Motor neuron (in vitro differentiated cells): ENCODE measurements at places on chromosomes 7 and 10. TPM values are rescaled to one million over a fixed set of nuclear protein-coding genes. Genes with fewer than 3 reads are reported as not detected.
A peak's percentile ranks its signal among the peaks of the same experiment; 100 is the strongest.

DNA sequence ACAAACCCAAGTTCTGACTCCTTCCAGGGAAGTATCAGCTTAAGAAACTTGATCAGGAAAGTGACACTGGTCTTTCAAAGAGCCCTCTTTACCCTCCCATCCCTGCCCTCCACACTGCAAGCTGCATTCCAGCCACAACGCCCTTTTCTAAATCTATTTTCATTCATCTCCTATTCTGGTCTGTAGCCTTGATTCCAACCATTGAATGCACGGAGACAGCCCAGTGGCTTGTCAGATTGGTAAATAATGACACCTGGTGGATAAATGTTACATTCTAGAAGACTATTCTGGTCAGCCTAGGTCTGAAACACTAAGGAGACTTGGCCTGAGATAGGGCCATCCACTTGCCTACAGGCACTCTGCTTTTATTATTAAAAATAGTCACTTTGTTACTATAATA is 20.9 kb downstream of the MORN4 start:
- peak; percentile 56 for ATAC-seq

- no peak for ATAC-seq
Observed at GRCh38 chr7:3607847-3608246, 306.8 kb downstream of the SDK1 start.

The PDZD7 gene
- total RNA-seq, result 0.27 and 1.9 TPM in 2 replicates

DNA sequence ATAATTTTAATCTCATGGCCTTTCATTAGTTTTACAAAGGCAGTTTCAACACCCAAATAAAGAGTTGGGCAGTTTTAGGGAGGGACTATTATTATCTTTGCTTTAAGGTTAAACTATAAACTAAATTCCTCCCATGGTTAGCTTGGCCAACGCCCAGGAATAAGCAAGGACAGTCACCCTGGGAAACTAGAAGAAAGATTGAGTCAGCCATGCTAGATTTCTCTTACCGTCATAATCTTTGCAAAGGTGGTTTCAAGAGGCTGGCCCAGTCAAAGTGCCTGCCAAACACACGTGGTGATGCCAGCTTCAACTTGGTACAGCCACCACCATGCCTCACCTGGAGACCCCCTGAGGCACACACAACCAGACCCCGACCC is 317.4 kb upstream of the SP8 start:
- ATAC-seq, result no peak

- ATAC-seq, result no peak
Observed at GRCh38 chr10:99531026-99531695, 1.6 kb upstream of the NKX2-3 start.

DNA sequence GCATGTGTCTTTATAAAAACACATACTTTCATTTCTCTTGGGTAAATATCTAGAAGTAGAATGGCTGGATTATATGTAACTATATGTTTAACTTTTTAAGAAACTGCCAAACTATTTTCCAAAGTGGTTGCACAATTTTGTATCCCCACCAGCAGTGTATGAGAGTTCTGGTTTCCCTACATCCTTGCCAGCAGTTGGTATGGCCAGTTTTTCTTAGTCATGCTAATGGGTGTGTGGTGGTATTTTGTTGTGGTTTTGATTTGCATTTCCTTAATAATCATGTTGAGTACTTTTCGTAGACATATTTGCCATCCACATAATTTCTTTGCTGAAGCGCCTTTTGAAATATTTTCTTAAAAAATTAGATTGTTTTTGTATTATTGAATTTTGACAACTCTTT is 60.3 kb downstream of the NEUROG3 start:
- no peak for ATAC-seq

DNA sequence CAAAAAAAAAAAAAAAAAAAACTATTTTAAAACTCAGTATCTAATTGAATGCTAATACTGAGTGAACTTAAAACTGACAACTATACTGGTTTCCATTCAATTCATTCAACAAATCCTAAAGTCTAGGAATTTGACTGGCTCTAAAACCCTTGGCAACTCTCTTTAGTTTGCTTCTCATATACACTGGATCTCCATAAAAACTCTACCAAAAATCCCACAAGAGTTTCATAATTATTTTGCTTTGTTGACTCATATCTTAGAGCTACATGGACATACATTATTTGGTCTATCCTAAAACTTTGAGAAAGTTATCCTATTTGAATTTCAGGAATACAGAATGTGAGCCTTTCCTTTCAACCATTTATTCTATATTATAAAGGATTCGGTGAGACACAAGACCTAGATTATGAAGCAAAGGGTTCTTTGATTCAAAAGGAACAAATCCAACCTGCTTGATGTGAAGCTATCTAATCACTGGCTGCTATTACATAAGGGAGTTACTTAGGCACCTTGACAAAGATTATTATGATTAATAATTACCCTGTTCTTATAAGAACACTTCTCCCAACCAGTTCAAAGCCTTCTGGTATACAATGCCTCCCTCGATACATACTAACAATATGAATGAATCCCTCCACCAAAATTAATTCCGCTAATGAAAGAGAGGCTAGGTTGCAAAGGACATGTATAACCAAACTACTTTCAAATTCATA is 15.8 kb upstream of the KMT2E start:
- no peak for ATAC-seq

- ATAC-seq, result no peak
Observed at GRCh38 chr7:11648980-11649379, 183.0 kb downstream of the THSD7A start.

- no peak for ATAC-seq
Observed at GRCh38 chr7:27093184-27093895, 2.5 kb downstream of the HOXA1 start.

- no peak for ATAC-seq
Observed at GRCh38 chr10:71657604-71658466, 61.7 kb downstream of the C10orf105 start.

DNA sequence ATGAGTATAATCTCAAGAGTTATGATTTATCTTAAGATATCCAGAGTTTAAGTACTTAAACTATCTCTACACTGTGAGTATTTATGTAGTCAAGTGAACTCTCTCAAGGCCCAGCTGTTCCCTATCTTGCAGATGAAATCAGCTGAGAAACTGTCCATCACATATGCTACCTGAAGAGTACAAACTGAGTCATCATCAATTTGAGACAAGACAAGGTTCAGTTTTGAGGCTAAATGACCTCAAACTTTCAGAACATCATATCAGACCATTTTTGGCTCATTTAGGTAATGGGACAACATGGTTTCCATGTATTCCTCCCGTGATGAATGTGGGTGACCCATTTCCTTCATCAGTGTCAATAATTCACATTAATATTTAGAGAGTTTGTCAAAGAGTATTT is 53.1 kb upstream of the AUTS2 start:
- no peak for ATAC-seq

DNA sequence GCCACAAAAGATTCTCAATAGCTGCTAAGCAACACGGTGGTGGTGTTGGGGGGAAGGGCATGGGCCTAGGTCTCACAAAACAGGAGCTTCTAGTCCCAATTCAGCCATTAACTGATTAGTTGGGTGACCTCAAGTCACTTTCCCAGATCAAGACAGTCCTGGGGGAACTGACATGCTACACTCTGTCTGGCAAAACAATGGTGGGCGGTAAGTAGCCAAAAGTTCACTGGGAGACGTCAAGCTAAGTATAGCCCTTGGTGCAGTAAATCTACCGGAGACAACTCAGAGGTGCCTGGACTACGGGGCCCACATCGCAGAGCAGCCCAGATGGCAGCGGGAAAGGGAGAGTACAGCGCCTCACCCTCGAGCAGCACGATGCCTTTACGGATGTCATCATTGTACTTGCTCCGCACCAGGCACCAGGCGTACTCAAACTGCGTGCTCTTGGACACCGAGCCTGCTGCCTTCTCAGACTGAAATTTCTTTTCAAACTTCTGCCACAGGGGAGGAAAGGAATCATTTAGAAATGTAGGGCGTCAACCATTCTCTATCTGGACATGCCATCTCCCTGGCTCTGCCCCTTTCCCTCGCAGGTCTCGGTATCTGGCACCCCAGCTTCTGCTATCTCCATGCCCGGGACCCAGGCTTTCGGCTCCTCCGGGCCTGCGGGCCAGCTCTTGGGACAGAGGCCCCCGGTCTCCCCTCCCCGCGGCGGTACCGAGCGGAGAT is 1.1 kb downstream of the FIS1 start:
- peak; percentile 1 for ATAC-seq

The TRIM4 gene
- 26.8 and 28.9 TPM in 2 replicates for total RNA-seq

The EPO gene
- total RNA-seq, result not detected in 2 replicates

DNA sequence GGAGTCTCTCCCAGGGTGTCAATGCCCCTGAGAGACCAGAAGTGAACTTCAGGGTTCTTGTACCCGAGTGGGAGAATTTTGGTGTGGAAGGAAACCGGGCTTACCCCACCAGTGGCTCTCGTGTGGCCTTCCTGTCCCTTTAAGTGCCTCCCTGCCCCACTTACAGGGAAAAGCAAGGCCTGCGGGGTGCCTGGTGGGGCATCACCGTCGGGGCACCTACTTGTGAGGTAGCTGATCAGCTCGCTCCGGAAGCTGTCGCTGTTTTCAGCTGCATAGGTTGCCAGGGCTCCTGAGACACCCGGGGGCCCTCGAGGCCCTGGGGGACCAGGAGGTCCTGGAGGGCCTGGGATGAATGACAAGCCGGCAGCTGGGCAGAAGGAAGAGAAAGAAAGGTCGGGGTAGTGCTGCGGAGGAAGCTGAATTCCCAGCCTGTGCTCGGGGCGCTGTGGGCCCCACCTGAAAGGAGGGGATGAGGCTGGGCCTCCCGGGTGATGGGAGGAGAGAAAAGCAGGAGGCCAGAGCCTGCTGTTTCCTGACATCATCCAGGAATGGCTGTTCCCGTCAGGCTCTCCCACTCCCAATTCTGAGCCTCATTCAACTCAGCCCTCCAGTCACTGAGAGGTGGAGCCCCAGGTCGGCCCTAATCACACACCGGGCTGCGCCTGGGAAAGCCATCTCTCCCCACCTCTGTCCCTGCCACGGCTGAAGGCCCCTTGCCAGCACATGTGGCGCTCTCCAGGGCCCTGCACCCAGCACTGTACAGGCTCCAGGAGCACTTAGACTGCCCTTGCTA is 51.1 kb downstream of the COL17A1 start:
- peak; percentile 21 for ATAC-seq

DNA sequence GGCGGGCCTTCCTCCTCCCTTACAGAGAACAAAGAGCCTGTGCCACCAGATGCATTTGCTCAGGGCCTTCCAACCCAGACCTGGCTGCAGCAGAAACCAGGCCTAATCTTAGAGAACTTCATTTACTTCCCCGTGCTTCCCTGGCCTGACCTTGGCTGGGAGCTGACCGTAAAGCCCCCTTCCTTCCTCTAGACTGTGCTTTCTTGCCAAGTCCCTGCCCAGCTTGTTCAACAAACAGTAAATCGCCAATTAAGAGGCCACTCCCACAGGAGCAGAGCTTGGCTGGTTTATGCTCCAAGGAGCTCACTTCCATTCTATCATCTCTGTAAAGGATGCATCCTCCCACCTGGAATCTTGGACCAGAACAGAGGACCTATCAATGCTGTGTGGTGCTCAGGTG is 110.9 kb downstream of the COL13A1 start:
- no peak for ATAC-seq
